ENCODE measurements at places on chromosomes 6 and 20. TPM values are rescaled to one million over a fixed set of nuclear protein-coding genes. Genes with fewer than 3 reads are reported as not detected.

The TOX2 gene
- total RNA-seq = 1.7 TPM

GRCh38 chr6:170416959-170417606, 110.5 kb downstream of the FAM120B start:
- DNase-seq = no peak

The MRPL18 gene
- total RNA-seq = 115 TPM

- DNase-seq = no peak
Measured at GRCh38 chr6:136031982-136032381, 180.5 kb downstream of the PDE7B start.

DNA sequence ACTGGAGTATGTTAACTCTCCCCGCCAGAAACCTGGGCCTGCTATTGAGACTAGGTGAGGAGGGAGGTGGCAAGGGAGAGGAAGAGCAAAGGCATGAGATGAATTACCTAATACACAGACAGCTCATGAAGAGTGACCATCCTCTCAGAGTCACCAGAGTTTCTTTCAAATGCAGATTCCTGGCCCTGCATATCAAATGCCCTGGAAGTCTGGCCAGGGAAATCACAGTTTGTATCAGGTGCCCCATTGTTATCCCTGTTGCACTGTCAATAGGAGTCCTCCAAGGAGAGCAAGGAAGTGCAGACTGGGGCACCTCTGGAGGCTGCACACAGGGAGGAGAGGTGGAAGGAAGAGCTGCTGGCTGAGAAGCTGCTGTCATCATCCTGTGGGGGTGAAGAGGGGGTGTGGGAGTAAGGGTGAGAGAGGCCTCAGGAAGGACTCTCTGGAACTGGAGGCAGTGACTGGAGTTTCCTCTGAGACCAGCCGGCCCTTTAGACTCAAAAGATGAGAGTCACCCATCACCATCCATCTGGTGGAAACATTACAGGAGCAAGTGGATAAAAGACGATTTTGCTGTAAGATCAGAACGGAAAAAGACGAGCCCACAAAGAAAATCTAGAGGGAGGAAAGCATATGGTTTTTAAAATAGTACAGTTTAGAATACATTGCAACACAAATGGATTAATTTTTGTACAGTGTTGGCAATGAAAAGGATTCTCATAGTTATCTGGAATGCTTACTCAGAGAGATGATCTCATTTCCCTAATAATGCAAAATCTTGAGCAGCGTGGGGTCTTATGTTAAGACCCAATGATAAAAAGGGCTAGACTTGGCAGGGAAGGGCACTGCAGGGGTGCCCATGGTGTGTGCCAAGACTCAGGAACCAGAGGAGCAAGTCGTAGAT, 268.1 kb downstream of the UST start:
- DNase-seq = no peak

- DNase-seq = no peak
Measured at GRCh38 chr6:44386929-44387345, 569 bp upstream of the CDC5L start.

DNA sequence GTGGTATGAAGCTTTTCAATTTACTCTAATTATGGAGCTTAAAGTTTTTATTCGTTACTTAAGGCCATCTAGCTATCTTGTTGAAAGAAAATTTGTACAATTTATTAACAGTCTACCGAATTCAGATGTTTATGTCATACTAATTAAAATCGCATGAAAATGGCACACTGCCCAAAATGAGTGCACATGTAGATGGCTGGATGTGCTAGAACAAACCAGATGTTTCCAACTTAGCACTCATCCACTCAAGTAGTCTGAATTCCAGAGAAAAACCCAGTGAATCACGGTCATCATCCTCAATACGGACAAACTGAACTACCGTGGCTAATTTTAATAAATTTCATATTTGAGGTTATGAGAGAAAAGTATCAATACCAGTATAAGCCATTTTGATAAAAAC, 70.4 kb downstream of the COL12A1 start:
- no peak for DNase-seq

The TFAP2A gene
- total RNA-seq = 0.28 TPM

The MAFB gene
- 18.6 TPM for total RNA-seq

DNA sequence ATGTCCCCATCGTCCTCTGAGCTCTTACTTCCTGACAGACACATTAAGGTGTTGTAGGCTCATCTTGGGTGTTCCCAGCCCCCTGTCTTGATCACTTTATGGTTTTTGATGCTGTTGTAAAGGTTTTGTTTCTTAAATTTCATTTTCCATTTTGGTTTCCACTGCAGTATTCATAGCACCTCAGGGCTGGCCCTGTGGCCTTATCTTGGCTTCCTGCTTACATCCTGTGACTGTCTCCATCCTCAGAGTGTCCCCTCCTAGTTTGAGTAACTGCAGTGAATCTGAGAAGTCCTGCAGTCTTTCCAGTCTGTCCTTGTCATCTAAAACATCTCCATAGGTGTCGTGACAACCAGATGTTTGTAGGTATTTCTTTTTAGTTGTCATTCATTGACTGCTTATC, 50.9 kb downstream of the JARID2 start:
- no peak for DNase-seq

GRCh38 chr6:166824146-166824879, 132.0 kb downstream of the RNASET2 start:
- DNase-seq = no peak

- DNase-seq = no peak
Measured at GRCh38 chr6:159390381-159390780, 221.2 kb downstream of the FNDC1 start.

DNA sequence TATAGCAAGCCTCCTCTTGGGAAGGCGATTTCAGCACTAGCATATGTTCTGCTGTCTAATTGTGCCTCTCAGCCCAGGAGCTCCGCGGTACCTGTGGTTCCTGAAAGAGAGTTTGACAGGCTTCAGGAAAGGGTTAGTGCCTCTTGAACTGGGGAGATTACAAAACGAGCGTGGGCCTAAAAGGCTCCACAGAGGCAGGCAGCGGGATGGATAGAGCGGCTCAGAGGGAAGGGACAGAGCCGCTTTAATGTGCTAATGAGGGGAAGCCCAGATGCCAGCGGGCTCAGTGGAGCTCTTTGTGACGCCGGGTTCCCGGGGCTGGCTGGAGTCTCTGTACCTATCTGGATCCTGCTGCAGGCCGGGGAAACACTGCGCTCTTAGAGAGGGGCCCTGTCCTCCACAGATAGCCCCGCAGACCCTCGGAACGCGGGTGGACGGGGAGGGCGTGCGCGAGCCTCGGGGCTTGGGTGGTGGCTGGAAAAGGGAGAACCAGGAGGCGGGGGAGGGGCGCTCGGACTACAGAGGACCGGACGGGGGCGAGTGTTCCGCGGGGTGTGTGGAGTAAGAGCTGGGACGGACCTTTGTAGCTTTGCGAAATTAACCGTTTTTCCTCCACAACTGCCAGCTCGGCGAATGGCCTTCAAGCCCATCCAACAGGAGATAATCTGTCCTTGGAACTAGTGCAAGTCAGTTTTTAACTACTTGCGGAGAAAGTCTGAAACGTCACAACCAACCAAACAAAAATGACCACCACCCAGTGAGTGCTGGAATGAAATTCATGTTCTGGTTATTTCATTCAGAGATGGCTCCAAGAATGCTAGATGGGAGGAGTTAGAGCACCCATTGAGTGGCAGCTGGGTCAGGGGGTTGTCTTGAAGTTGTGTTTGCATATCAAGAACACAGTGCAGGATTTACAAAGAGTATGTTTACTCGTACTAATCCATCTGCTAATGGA, 13.0 kb downstream of the SLC35F1 start:
- DNase-seq = no peak

The BTBD3 gene
- 26.8 TPM for total RNA-seq
